ENCODE measurements at places on chromosomes 12 and 14.
A peak's percentile ranks its signal among the peaks of the same experiment; 100 is the strongest.

DNA sequence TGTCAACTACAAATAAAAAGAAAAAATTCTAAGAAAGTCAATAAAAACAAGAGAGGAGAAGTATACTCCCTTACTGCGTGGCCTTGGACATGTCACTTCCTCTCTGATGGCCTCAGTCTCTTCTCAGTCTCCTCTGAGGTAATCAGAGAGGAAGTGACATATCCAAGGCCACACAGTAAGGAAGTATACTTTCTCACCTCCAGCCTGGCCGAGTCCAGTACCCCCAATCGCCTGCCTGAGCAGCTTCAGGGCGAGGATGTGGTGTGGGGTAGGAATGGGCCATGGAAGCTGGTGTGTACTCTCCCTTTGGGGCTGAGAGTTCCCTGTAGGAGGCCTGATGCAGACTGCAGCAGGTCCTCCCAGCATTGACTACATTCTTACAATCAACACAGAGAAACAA lies 15.8 kb downstream of the VDR start:
- peak; percentile 50 for DNase-seq

- no peak for DNase-seq
Observed at GRCh38 chr14:89531661-89532335, 114.8 kb upstream of the FOXN3 start.

GRCh38 chr14:88411039-88411438 lies 25.6 kb downstream of the SPATA7 start:
- peak; percentile 23 for DNase-seq

- no peak for DNase-seq
Observed at GRCh38 chr12:51954561-51955361, 3.3 kb downstream of the ACVR1B start.

GRCh38 chr12:100317371-100317770 lies 39.5 kb upstream of the SLC17A8 start:
- DNase-seq = no peak

- no peak for DNase-seq
Observed at GRCh38 chr12:46722394-46723185, 103.2 kb downstream of the SLC38A4 start.

- DNase-seq = no peak
Observed at GRCh38 chr14:52380294-52380693, 66.2 kb downstream of the PTGER2 start.

DNA sequence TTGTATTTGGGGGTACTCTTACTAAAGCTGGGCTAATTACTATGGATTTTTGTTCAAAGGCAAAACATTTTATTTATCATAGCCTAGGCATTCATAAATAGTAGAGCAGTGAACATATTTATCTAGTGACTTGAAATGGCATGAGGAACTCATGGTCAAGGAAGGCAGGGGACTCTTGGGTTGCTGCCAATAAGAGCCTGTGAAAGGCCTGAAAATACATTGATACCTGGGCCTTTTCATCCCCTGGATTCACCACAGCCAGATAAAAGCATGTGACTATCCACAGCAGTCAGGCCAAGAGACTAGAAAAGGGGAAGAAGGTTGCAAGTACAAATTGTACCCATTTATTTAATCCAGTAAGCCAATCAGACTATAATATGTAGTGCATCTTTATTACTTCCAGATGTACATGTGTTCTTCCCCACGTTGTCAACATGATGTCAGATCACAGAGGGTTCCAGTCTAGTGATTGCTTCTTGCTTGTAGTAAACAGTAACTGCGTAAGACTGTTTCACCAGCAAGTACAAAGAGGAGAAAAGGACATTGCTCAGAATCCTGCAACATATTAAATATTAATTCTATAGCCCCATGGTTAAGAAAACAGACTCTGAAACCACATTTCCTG lies 409.7 kb downstream of the NOVA1 start:
- DNase-seq = no peak

DNA sequence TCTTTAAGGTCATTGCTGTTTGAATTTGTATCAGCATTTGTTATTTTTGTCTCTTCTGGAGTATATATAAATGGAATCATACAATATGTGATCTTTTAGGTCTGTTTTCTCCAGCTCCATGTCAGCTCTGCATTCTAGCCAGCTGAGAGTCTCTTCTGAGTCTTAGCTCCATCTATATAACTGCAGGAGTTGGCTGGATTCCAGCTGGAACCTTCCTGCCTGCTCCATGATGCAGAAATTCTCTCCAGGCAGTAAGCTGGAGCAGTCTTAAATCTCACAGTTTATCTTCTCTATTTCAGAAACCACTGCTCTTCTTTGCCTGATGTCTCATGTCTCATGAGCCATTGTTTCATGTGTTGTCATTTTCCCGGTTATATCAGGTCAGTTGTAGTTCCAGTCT lies 827.6 kb downstream of the NRXN3 start:
- no peak for DNase-seq

DNA sequence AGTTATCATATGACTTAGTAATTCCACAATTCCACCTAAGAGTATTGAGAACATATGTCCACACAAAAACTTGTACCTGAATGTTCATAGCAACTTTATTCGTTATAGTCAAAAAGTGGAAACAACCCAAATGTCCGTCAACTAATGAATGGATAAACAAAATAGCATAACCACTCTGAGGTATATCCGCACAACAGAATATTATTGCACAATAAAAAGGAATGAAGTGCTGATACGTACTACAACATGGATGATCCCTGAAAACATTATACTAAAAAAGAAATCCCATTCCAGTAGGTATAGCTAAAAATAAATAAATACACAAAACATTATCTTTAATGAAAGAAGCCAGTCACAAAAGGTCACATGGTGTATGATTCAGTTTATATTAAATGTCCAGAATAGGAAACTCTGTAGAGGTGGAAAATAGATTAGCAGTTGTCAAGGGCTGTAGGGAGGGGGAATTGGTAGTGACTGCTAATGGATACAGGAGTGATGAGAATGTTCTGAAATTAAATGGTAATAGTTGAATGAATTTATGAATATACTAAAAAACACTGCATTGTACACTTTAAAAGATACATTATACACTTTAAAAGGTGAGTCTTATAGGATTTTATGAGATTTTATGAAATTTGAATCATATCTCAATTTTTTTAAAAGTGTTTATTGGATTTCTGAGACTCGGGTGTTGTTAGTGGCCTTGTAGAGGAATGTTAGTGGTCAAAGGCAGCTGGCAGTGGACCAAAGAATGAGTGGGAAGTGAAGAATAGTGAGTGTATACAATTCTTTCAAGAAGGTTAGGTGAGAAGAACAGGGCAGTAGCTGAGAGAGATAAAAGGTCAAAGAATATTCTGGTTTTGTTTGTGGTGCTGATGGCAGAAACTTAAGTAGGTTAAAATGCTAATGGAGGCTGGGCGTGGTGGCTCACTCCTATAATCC lies 36.3 kb upstream of the BAZ1A start:
- DNase-seq = no peak

DNA sequence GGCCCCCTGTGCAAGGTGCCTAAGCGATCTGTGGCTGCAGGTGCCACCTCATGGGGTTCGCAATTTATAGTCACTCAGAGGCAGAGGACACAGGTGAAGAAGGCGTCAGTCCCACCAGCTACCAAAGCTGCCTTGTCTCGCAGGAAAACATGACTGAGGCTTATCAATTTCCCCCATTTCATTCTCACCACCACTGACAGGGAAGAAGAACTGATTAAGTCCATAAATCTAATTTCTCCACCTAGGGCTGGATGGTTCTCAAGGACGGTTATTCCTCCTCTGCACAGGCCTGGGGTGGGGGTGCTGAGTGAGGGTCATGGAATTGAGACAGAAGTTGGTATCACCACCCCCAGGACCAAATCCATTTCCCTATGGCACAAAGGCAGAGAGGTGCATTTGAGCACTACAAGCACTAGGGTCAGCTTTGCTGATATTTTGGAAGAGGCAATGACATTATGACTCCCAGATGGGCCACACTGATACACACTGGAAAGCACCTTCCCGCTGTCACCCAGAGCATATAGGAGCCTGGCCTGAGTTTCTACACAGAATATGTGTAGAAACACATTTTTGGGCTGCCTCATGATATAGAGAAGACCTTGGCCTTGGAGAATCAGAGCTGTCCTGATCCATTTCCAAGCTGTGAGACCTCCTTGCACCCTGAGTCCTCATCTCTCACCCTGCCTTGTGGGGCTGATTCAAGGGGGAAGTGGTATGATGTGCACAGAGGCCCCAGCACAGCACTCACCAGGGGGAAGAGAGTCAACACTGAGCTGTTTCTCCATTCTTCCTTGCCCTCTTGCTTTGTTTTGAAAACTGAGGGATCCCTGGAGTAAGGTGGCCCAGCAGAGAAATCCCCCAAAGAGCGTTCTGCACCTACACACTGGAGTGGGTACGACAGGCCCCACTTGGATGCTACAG lies 59.4 kb downstream of the PITPNM2 start:
- no peak for DNase-seq

DNA sequence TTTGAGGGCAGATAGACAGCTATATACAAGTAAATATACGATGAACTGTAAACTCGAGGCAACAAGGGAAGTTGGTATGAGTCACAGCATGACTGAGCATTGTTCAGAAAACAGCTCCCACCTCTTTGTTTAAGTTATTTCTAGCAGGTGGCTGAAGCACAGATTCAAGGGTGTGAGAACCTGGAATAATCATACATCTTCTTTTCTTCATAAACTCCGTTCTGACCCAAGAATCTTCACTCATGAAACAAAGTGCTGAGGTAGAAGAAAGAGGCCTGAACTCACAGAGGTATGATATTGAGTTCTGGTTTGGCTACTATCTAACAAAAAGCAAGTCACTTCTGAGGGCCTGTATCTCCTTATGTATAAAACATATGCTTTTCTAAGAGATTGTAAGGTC lies 364.1 kb upstream of the KITLG start:
- DNase-seq = no peak

DNA sequence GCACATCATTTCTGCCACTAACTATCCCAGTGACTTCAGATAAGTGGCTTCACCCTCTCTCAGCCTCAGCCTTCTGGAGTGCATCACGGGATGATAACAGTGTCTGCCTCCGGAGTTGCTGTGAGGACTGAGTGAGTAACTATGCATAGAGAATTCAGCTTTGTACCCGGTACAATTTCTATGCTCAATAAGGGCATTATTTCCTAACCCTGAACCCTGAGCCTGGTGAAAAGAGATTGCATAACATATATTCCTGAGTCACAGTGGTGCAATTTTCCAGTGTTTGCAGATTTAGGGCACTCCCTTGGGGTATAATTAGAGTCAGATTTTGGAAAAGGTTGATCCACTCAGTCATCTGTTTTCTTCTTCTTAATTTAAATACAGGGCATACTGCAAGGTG lies 181.1 kb downstream of the PTPN11 start:
- DNase-seq = no peak

DNA sequence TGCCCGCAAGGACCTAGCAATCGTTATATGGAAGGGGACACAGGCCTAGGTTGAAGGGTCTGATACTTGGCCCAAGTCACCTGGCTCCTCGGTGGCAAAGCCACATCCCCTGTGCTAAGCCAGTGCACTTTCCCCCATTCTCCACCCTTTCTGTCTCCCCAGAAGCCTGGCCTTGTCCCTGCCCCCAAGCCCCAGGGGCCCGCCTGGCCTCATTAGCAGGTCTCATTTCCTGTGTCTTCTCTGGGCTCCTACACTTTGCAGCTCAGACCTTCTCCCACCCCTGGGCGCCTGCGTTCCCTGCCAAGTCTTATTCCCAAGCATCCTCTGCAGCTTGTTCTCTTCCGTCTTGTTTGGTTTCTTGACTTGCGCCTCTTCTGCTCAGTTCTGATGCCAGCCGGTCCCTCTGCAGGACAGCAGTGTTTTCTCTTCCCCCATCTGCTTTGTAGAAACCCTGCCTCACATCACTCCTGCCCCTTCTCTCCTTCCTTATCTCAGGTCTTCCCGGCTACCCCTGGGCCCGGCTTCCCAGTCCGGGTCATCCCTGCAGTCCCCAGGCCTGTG lies 66.7 kb downstream of the SLC24A4 start:
- DNase-seq = no peak

- DNase-seq = peak; percentile 80
Observed at GRCh38 chr12:8644345-8645248, 18.0 kb downstream of the MFAP5 start.

DNA sequence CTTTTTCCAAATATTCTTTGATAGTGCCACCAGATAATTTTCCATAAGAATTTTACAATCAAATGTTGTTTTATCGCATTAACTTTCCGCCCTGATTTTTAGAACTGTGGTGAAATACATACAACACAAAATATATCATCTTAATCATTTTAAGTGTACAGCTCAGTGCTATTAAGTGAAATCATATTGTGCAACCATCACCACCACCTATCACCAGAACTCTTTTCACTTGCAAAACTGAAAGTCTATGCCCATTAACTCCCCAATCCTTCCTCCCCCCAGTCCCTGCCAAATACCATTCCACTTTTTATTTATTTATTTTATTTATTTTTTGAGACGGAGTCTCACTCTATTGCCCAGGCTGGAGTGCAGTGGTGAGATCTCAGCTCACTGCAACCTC lies 36.6 kb downstream of the CDKL1 start:
- DNase-seq = no peak

GRCh38 chr14:97230051-97230450 lies 432.9 kb downstream of the VRK1 start:
- DNase-seq = no peak

- no peak for DNase-seq
Observed at GRCh38 chr12:124338448-124338847, 43.6 kb downstream of the RFLNA start.

GRCh38 chr12:27868139-27868538 lies 88.1 kb upstream of the MANSC4 start:
- DNase-seq = no peak

DNA sequence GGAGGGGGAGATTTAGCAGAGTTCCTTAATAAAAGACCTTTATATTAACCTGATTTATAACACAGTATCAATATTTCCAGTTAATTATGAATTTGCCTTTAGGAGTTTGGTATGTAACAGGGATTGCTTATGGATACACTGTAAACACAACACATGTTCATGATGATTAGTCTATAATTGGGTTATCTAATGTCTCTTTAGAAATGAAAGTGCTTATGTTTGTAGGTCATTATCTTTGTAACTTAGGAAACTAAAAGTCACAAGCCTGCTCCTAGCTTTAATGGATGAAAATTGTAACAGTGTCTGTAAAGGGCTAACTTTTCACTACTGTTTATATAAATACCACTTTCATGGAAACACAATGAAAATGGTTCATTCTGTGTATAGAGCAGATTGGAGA lies 9.4 kb downstream of the PDE3A start:
- DNase-seq = no peak

DNA sequence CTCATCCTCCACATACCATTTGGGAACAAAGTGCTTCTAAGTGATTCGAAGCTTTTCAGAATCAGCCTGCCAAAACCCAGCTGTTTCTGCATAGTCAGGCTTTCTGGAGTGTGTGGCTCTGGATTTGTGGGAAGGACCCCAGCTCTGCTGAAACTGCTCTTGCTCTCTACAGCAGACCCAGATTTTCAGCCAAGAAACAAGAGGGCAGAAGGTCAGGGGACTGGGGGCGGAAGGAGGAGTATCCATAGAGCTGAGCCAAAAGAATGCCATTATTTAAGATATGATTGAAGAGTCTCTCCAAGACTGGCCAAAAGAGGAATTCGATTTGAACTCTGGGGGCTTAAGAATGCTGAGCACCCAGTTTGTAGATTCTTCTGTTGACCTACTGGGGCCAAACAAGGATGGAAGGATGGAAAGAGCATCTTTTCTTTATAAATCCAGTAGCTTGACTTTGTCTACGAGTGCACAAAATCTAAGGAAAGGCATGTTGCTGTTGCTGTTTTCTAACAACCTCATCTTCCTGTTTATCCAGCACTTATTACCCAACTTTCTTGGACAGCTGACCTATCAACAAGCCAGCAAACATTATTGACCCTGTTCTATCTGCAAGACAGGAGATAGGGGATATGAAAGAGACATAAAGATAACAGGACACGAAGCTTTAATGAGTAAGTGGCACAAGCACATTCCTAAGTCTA lies 29.2 kb downstream of the FBLN5 start:
- no peak for DNase-seq
